RCC 7860 (cell line): ENCODE measurements at places on chromosomes 12 and 14.

GRCh38 chr14:77219591-77219990 lies 38.0 kb downstream of the TMEM63C start:
- no peak for DNase-seq

DNA sequence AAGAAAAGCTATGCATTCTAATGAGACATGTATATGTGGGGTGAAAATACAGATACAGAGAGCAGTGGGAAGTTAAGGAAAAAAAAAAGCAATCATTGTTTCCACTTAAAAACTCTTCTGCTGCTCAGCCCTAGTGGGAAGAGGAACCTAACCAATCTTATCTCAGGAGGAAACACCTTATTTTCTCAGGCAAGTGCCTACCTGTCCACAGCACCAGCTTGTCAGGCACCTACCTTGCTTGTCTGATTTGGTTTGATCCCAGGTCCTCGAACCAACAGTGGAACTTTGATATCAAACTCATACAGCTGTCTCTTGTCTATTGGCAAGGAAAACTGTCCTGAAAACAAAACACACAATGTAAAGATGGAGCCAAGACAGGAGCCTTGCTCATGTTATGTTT lies 22.4 kb downstream of the GNS start:
- no peak for DNase-seq

- no peak for DNase-seq
These were observed 4.7 kb upstream of the CREBL2 start for GRCh38 chr12:12606781-12607589.

DNA sequence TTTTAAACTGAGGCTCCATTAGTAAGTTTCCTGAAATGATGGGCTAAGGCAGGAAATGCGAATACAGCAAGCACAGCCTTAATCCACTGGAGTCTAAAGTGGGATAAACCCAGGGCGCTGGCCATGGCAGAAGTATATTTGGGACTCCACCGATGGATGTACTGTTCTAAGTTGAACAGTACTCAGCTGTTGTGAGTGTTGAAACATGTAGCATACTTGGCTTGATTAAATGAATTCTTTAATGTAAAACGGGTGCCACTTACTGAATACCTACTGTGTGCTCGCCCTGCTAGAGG lies 996 bp downstream of the SSPN start:
- no peak for DNase-seq

DNA sequence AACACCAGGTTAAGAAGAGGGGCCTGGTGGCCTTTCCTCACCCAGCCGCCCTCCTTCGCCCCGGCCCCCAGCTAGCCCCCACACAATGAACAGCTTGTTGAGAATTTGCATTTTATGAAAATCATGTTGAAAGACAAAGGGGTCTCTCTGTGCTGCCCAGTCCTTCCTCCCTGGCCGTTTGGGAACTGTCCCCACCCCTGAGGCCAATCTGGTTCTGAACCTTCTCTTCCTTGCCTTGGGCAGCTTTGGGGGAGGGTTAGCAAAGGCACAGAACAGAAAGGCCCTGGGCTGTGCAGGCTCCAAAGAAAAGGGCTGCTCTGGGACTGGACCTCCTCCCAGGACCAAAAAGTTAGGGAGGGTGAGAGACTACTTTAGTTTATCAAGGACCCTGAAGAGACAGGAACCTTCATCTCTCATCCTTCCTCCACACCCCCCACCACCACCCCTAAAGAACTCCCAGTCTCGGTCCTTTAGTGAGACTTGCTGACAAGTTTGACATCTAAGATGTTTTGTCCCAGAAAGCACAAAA lies 1.3 kb downstream of the TAMALIN start:
- DNase-seq: no peak

- DNase-seq: peak; percentile 5
These were observed 6.9 kb upstream of the TSPAN8 start for GRCh38 chr12:71164568-71165197.
